Caco-2 (cell line): ENCODE measurements at places on chromosomes 7 and 10. TPM values are rescaled to one million over a fixed set of nuclear protein-coding genes. Genes with fewer than 3 reads are reported as not detected.

The KCNIP2 gene
- 5.5 and 6.1 TPM in 2 replicates for total RNA-seq

The DDC gene
- 75.9 and 87.0 TPM in 2 replicates for total RNA-seq

The AGMO gene
- 0.16 and 0.28 TPM in 2 replicates for total RNA-seq

The STAG3 gene
- total RNA-seq = 1.3 TPM in 2 replicates

The ZCCHC24 gene
- total RNA-seq = 2.5 and 3.1 TPM in 2 replicates

The ZNF248 gene
- 16.7 and 17.6 TPM in 2 replicates for total RNA-seq

The BLNK gene
- 0.30 and 0.36 TPM in 2 replicates for total RNA-seq

The SLC13A1 gene
- not detected in 2 replicates for total RNA-seq

The SPDYE2 gene
- total RNA-seq = not detected in 2 replicates

The LHFPL3 gene
- not detected in 2 replicates for total RNA-seq

The UBE2H gene
- total RNA-seq = 35.7 and 43.2 TPM in 2 replicates

The PTF1A gene
- total RNA-seq = not detected in 2 replicates

The HOXA9 gene
- total RNA-seq = 14.4 and 16.7 TPM in 2 replicates

The RASSF4 gene
- total RNA-seq = 40.8 and 55.6 TPM in 2 replicates

The PRKG1 gene
- total RNA-seq = 0.09 and 0.12 TPM in 2 replicates

The HTRA1 gene
- 0.70 and 1.1 TPM in 2 replicates for total RNA-seq

The OR2F1 gene
- total RNA-seq = 1.6 TPM in 1 of 2 replicates, not detected in the other

The MRC1 gene
- total RNA-seq = 0.05 TPM in 2 replicates

- no peak for DNase-seq
Observed at GRCh38 chr10:18079665-18080295, 60.4 kb upstream of the CACNB2 start.

DNA sequence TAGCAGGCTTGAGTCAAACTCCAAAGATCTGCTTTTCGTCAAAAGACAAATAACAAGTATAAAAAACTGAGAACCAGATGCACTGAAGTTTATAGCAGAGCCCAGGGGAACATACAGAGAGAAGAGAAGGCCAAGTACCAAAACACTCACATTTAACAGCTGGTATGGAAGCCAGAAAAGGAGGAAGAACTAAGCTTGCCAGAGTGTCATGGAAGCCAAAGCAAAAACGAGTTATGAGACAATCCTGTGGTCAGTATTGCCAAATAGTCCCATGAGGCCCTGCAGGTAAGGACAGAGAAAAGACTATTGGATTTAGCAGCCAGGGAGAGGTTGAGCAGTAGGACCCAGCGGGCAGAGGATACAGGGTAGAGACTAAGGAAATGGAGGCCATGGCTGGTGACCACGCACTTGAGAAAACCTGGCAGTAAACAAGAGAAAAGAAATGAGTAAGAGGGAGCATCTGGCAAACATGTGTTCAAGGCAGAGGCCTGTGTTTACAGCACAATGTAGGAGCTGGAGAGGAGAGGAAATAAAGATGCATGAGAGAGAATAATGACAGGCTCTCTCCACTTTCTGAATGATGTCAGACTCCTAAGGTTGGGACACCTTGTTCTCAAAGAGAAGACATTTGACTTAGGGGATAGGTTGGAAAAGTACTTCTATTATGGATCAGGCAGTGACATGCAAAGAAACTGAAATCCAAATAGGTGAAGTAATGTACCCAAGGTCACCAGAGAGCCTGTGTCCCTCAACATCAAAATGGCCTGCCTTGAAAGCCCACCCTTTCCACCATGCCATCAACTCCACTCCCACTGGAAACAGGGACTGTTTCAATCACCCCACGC is 9.1 kb downstream of the CREB3L2 start:
- peak; percentile 61 for DNase-seq

DNA sequence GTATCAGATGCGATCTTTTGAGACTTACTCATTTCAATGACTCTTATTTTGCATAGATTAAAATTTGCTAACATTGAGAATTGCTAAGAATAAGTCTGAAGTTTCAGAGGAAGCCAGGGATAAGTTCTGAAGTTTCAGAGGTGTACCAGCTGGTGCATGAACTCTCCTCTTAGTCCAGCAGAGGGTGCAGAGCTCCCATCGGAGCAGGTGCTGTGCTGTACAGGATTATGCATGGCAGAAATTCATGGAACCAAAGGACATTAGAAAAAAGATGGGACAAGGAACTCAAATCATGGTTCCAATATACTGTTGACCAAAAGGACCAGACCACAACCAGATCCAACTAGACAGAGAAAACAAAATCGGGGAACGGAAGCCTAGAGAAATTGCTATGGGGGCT is 41.9 kb downstream of the MGAM2 start:
- peak; percentile 58 for DNase-seq

- DNase-seq = no peak
Observed at GRCh38 chr7:22318376-22318775, 38.6 kb downstream of the RAPGEF5 start.

DNA sequence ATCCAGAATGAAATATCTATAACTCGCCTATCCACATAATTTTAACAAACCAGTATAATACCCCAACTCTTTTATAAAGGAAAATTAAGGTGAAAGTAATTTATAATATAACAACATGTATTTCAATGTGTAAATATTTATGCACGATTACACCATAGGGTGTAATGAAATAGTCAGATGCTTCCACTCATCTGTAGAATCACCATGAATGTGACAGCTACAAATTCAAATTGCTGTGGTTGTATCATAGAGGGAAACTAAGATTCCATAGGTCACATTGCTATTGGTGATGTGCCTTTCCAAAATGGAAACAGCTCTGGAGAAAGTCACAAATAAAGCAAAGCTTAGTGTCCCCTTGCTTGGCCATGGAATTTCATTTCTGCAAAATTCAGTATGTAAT is 95.7 kb downstream of the CPED1 start:
- no peak for DNase-seq

DNA sequence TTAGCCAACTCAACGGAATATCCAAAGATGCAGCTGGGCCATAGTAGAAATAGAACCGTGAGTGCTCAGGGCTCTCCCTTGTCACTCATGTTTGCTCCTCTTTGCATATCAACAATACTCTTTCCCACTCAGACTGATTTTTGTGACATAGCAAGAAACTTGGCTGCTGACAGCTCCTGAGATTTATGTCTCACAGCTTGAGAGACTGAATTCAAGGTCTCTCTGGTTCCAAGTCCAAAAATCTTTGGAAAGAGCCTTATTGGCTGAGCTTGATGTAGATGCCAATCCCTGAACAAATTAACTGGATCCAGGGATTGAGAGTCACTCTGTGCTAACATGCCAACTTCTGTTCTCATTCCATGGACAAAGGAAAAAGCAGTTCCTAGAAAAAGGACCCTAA is 30.4 kb downstream of the LSM5 start:
- DNase-seq = no peak

DNA sequence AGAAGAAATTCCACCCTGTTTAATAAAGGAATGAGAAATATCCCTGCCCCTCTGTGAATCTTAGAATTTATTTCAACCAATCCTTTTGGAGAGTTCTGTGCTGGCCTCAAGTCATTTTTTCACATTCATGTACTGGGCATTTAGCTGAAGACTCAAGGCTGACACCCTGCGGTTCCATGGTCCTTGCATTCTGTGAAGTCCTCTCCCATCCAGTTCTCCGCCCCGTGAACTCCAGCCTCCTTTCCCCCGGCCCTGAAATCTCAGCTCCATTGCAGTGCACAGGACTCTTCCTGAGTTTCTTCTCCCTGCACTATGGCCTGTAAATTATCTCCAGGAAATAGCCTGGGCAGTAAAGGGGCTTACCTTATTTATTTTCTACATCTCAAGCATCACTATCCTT is 183.0 kb upstream of the KCND2 start:
- DNase-seq = peak; percentile 61

- no peak for DNase-seq
Observed at GRCh38 chr7:130479716-130480400, 12.0 kb upstream of the MEST start.

- no peak for DNase-seq
Observed at GRCh38 chr10:108052981-108053380, 888.5 kb upstream of the SORCS1 start.

DNA sequence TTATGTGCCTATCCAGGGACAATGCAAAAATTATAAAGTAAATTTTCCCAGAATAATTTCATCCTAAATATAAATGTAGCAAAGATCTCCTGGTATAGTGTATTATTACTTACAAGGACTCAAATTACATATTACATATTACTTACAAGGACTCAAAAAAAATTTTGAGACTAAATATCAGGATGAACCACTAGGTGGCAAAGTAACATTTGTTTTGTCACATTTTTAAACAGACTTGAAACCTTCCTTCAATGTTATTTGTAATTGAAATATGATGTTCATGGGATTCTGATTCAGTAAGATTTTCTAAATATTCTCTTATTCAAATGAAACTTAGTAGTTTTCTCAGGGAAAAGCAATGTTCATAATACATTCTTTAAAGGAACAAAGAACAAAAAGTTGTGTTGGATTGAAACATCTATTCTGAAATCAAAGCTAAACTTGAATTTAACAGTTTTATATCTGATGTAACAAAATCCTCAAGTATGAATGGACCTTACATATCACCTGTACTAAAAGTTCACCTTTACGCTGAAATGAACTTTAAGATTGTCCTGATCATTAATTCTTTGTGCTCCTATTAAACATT is 74.3 kb upstream of the GNAI1 start:
- no peak for DNase-seq

DNA sequence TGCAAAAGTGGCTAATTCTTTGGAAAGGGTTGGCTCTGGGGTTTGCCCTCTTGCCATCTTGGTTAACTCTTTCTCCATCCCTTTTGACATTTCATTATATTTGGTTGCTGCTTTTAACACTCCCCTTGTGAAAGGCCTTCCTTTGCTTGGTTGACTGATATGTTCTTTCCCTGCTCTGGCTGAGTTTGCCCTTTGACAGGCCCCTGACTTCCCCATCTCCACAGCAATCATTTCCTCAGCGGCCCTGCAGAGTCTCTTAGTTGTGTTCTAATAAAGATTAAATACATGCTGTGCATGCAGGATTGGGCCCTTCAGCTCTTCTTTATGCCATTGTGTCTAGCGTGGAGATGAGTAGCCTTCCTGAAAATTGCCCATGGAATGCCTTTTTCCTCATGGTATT is 84.5 kb upstream of the CSTF2T start:
- no peak for DNase-seq

DNA sequence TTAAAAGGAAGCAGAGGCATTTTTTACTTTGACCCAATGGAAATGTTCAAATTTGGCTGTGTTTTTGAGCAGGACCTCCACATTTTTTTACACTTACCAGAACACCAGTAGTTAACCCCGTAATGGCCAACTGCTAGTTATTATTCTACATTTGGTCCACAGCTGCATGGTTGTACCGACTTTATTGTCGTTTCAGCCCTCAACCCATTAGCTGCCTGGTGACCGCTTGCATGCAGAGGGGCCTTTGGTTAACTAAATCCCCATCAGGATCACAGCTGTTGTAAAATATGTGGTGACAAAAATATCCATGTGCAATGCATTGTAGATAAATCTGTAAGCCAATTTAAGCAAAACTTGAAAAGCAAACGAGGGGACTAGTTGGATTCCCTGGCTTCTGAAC is 342.2 kb upstream of the MEOX2 start:
- no peak for DNase-seq

GRCh38 chr10:112655722-112656121 is 208.7 kb downstream of the VTI1A start:
- no peak for DNase-seq

DNA sequence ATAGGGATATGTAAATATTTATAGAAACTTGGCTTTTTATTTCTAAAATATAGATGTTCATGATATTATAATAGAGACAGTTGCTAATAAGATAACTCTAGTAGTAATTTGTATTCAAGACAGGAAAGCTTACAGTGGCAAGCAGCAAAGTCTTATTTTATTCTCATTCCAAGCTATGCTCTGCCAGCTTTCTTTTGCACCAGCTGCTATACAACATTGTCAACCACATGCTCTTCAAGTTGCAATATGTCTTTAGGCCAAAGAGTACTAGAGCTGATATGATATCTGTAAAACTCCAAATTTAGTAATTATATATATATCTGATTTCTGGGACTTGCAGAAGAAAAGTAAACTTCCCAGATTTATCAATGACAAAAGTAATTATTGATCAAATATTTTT is 350.1 kb downstream of the HGF start:
- DNase-seq = no peak

DNA sequence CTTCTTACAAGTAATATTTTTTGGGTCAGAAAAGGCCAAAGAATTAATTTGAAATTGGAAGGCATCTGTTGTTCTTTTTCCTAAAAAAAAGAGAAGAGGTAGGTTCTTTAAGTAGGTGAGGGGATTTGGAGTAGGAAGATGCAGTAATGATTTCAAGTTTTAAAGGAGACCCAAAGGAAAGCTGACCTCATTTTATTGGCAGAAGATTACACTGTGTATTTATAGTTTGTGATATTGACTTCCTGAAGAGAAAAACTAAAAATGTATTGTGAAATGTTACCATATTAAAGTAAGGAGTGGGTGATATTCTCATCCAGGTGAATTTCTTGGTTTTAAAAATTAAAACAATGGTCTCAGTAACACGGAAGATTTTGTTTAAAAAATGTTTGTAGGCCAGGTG is 56.6 kb upstream of the CELF2 start:
- DNase-seq = no peak

- no peak for DNase-seq
Observed at GRCh38 chr10:51653025-51653424, 46.4 kb downstream of the CSTF2T start.

DNA sequence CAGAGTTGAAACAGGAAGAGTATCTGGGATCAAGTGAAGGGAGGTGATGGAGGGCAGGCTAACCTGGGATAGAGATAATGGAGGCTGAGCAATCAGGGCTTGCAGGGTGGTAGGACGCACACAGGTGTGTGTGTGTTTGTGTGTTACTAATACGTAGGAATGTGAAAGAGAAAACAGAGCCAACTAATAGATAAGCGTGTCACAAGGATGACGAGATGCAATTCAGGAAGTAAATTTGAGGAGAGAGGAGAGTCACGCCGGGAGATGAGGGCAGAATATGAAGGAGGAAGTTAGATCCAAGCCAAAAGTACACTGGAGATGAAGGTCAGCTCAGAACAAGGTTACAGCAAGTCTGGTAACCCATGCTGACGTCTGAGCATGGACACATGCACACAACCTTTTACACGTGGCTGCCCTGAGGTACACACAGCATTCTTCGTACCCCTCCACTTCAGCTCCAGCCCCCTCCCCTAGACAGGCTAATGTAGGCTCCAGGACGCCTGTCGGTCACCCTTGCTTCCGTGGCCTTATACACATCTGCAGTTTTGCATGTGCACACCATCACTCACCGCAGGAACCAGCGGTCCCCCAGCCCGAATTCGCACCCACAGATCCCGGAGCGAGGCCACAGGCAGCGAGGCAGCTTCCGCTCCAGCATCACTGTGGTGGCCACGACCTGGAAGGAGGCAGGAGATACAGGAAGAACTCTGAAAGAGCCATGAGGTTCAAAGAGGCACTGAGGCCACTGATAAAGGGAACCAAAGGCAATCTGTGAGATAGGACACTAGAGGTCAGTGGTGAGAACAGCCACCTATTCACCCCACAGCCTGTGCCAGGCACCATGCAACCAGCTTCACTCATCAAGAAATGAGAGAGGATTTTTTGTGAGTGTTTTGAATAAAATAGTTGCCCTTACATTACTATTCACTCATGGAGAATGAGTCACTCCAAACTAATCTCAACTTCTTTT is 23.7 kb upstream of the TRPV6 start:
- no peak for DNase-seq
